ENCODE measurements at places on chromosomes 1 and 21.

DNA sequence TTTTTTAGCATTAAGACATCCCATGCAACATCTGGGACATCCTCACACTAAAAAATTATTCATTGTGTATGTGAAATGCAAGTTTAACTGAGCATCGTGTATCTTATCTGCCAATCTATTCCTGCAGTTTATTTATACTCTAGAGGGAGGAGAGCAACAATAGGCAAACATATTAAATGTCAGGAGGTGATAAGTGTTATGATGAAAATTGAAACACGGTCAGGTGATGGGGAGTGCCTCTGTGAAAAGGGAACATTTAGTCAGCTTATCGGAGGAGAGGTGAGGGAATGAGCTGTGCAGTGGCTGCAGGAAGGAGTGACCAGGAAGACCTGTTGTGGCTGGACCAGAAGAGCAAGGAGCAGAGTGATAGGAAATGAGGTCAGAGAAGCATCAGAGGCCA is 775 bp upstream of the EFCAB14 start:
- DNase-seq = no peak

DNA sequence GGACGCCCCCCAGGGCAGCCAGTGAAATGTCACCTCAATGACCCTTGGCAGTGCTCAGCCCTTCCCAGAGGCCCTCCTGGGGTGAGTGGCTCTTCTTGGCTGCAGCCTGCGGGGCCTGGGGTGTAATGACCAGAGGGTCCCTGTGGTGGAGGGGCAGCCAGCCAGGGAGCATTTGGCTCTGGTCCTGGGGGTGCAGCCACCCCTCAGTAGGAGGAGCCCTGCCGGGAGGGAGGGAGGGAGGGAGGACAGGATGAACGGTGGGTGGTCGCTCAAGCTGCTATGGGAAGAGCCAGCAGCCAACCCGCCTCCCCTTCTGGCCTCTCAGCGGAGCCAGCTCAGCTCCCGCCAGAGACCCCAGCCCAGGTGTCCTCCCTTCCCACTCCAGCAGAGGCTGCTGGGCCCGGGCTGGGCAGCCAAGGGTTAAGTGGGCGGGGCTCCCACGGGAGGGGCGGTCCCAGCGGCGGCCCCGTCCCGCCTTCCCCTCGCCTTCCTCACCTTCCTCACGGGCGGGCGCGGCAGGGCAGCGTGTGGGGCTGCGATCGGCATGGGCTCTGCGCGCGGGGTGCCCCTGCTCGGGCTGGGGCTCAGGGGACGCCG is 9.0 kb upstream of the PLCH2 start:
- no peak for DNase-seq

GRCh38 chr1:207282058-207282457 is 39.4 kb upstream of the CD55 start:
- peak; percentile 38 for DNase-seq

- no peak for DNase-seq
Observed at GRCh38 chr1:108646265-108646647, 14.6 kb downstream of the HENMT1 start.

GRCh38 chr1:10338047-10338446 is 60.8 kb upstream of the PGD start:
- peak; percentile 52 for DNase-seq

GRCh38 chr1:62082456-62083363 is 111.9 kb upstream of the L1TD1 start:
- peak; percentile 43 for DNase-seq

DNA sequence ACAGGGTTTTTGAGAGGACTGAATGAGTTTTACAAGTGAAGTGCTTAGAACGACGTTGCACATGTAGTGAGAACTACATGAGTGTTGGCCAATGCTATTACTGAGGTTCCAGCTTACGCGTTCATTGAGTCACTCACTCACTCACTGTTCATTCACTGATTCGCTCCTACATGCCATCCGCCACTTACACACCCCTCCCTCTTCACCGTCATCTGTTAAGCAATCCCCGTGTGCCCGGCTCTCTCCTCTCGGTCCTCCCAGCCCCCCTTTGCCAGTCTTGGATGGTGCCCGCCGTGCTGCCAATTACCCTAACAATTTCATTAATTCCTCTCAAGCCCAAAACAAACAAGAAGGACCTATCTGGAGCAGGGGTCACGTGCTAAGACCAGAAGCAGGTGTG is 27.3 kb upstream of the EPHA2 start:
- peak; percentile 43 for DNase-seq

DNA sequence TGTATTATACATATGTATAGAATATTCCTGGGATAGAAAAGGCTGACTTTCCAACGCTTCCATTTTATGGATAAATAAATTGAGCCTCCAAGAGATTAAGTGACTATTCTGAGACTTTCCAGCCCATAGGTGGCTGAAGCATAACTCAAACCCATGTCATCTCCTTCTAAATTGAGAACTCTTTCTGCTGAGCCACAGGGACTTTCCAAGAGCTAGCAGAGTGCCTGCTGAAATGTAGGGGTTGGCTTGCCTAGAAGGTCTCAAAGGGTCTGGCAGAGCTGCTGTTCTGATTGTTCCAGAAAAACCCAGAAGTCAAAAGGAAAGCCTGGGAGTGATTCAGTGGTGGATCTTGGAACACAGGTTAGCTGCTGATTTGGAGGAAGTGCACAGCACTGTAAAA is 146.4 kb upstream of the BEND5 start:
- no peak for DNase-seq

DNA sequence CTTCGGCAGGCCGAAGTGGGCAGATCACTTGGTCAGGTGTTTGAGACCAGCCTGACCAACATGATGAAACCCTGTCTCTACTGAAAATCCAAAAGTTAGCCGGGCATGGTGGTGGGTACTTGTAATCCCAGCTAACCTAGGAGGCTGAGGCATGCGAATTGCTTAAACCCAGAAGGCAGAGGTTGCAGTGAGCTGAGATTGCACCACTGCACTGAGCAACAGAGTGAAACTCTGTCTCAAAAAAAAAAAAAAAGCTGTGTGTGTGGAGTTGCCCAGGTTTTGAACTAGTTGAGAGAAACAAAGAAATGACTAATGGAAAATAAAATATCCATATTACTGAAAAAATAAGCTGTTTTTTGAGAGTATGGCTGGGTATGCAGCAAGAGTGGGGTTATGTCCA is 100.2 kb downstream of the GTF2B start:
- no peak for DNase-seq

- DNase-seq = no peak
Observed at GRCh38 chr1:225626698-225627097, 26.2 kb downstream of the ENAH start.

DNA sequence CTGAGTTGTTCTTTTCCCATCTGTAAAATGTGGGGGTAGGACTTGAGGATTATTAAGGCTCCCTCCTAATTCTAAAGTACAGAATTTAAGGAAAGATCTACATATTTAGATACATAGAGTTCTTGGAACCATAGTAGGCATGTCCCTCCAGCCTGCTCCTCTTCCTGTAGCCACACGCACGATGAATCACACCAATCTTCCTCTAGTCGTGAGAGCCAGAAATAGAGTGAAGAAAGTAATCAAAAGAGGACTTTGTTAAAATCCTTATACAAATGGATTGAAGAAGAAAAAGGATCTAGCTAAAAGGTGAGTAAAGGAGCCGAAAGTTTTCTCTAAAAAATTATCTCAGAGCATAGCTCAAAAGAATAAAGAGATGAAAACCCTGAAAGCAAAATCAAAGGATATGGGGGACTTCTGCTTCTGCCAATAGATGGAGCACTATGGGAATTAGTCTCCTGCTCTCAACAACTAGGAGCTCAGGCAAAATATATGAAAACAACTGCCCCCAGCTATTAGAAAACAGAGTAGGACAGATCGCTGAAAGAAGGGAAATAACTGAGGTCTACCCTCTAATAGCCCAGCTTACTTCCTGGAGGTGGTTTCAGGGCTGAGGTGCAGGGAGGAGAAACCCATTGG is 8.5 kb downstream of the C1orf141 start:
- no peak for DNase-seq

- DNase-seq = no peak
Observed at GRCh38 chr1:215095524-215095923, 13.0 kb downstream of the KCNK2 start.

DNA sequence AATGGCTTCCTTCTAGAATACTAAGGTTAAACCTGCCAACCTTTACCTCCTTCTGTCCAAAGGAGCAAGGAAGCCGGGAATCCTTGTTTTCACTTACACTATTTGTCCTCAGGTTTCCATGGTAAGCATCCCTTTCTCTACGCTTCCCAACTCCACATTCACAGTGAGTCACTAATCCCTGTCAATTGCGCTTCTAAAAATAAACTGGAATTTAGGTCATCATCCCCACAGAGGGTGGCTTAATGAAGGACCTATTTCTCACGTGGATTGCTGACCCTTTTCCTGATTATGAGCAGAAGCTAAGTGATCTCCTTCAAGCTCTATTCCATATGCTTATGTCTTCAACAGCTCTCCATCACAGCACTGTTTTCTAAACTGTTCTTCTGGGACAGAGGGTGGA is 39.9 kb upstream of the ABCA4 start:
- DNase-seq = peak; percentile 81

- DNase-seq = no peak
Observed at GRCh38 chr1:247243524-247244137, 12.2 kb upstream of the VN1R5 start.

DNA sequence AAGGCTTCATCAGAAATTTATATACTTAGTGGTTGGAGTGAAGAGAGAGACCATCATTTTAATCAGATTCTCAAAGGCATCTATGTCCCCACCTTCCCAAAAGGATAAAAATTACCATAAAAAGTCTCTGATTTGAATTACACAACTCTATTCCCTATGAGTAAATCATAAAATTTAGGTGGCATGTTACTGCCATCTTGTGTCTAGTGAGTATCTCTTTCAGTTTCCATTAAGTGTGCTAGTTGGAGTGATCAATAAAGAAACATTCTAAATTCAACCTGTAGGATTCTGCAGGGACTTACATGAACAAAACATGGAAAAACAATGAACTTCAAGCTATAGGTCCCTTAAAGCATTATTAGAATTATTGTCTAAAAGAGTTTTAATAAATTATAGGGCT is 655.4 kb downstream of the LTN1 start:
- DNase-seq = peak; percentile 83

- no peak for DNase-seq
Observed at GRCh38 chr1:225670356-225670755, 17.4 kb upstream of the ENAH start.

GRCh38 chr1:99979091-99979490 is 9.3 kb downstream of the SLC35A3 start:
- no peak for DNase-seq

- DNase-seq = peak; percentile 21
Observed at GRCh38 chr1:47699492-47700235, 261.8 kb downstream of the FOXD2 start.

- no peak for DNase-seq
Observed at GRCh38 chr1:162904579-162904978, 43.6 kb upstream of the CCDC190 start.

GRCh38 chr1:209825591-209826434 is 2.0 kb upstream of the UTP25 start:
- no peak for DNase-seq

GRCh38 chr1:38586993-38587646 is 272.5 kb downstream of the RRAGC start:
- peak; percentile 31 for DNase-seq
